Tongue (tissue), 3 donors: ENCODE measurements at places on chromosomes 13 and 19. TPM values are rescaled to one million over a fixed set of nuclear protein-coding genes. Genes with fewer than 3 reads are reported as not detected.

CBY2 gene
- not detected for total RNA-seq

ZNF626 gene
- total RNA-seq = 25.1 TPM

DNA sequence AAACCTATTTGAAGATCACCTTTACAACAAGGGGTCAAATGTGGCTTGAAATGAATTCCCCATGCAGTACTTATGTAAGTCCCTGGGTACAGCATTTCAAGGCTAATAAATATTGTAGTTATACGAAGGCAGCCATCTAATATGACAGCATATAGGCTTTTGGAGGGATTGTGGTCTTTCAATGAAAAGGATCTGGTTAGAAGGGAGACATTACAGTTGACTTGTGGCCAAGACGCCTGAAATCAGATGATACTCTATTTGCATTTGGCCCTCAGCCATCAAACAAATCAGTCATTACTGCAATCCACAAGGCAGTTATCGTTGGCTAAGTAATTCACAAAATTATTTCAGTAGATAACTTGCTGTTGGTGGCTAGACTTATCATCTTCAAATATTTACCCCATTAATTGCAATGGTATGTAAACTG is 242.7 kb downstream of the DCLK1 start:
- DNase-seq = peak; percentile 41

ZNF536 gene
- total RNA-seq = 8.3 TPM

LILRA1 gene
- 0.51 TPM for total RNA-seq

- DNase-seq = no peak
These were observed 3.2 kb upstream of the ZNF154 start for GRCh38 chr19:57712222-57712621.

- no peak for DNase-seq
These were observed 342.7 kb upstream of the SGCG start for GRCh38 chr13:22837980-22838647.

- no peak for DNase-seq
These were observed 6.8 kb upstream of the UBE2L5 start for GRCh38 chr13:30415430-30416030.

MZT1 gene
- total RNA-seq = 15.6 TPM

ERICH6B gene
- not detected for total RNA-seq
